Tongue (tissue), 3 donors: ENCODE measurements at places on chromosomes 1 and 21.

DNA sequence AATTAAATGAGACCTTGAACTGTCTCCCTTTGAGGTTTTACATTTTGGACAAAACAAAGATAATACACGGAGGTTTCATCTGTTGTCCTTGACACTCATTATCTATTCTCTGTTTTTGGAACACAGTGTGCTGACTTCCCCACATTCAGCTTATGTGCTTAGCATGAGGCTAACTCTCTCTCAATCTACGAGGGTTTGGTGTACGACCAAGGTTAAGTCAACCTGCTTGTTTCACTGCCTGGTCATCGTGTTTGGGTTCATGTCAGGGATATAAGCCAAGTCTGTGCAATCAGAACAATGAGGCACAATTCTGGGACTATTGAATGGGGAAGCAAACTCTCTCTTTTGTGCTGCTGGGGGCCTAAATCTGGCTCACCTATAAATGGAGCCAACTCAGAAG, 328.5 kb upstream of the USP25 start:
- DNase-seq, result no peak

DNA sequence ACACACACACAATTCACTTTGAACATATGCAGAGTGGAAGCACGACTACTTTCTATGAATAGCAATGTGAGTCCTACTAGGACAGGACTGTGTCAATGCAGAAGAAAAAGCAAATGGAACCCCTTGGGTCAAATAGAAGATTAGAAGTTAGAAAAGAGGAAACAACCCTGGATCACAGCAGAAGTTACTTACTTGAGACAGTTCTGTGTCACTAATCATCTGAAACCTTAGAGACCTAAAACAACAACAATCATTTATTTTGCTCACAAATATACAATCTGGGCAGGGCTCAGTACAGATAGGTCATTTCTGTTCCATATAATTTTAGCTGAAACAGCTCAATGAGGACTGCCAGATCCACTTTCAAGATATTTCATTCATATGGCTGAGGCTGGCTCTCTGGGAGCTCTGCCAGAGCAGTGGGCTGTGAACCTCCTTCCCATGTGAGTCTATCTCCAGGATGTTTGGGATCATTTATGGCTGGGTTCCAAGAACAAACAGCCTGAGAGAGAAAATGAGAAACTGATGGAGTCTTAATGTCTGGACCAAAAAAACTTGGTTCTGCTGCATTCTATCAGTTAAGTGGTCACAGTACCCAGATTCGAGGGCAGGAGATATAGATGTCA, 42.5 kb upstream of the IL10 start:
- peak; percentile 64 for DNase-seq

- peak; percentile 46 for DNase-seq
These were observed 4.8 kb upstream of the TLR5 start for GRCh38 chr1:223147873-223148272.

GRCh38 chr1:2300004-2300771, 72.1 kb downstream of the SKI start:
- peak; percentile 69 for DNase-seq

GRCh38 chr1:113917400-113918082, 11.6 kb upstream of the HIPK1 start:
- no peak for DNase-seq

DNA sequence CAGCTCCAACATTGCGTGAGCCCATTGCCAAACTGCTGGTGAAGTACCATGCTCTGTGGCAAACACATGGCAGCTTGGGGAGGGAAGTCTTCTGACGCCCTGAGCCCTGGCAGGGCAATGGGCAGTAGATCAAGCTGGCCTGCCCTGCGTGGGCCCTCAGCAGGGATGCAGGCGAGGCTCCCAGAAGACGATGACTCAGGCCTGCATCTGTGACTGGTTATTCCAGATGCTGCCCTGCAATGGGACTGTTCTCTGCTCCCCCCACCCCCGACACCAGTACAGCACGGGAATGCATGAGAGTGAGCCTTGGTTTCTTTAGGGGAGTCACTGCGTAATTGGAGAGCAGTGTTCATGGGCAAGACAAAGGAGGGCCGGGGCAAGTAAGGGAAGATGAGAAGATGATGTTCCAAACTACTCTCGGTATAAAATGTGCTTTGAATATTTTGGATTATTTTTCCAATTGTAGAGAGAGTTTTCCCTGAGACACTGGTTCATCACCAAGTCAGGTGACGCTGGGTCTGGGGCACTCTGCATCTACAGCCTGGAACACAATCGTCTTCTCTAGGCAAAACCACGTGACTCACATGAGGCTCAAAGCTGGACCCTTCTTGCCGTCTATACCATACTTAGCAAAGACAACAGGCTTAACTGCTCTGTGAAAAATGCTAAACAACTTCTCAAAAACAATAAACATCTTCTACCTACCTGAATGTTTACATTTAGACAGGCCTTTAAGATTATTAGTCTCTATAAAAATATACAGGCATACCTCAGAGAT, 9.0 kb upstream of the C1orf198 start:
- no peak for DNase-seq

- DNase-seq, result peak; percentile 92
These were observed at the start of gene UBE2G2 for GRCh38 chr21:44801468-44802395. Gene UBE2G2, minus strand, starts transcription at chr21:44801820. Its CDS starts 72 bp downstream, at chr21:44801748.

- DNase-seq, result no peak
These were observed 71.9 kb downstream of the NMNAT2 start for GRCh38 chr1:183346276-183346732.

DNA sequence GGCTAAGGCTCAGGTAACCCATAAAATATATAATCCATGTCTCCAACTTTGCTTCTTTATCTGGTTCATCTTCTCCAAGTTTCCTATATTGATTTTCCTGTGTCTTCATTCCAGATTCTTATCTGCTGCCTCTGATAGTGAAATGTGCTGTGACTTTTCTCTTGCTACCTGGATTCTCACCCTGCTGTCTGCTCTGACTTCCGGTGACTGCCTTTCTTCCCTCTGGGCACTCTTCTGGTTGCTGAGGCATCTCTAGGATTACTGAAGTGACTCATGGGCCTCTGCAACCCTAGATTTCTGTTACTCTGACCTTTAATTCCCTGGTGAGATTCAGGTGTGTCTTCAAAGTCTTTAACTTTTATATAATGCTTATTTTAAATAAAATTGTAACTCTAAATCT, 46.9 kb downstream of the GIPC2 start:
- DNase-seq, result no peak

- no peak for DNase-seq
These were observed 94.6 kb upstream of the CASZ1 start for GRCh38 chr1:10891091-10891490.

GRCh38 chr1:162233937-162234336, 142.7 kb downstream of the SPATA46 start:
- no peak for DNase-seq

DNA sequence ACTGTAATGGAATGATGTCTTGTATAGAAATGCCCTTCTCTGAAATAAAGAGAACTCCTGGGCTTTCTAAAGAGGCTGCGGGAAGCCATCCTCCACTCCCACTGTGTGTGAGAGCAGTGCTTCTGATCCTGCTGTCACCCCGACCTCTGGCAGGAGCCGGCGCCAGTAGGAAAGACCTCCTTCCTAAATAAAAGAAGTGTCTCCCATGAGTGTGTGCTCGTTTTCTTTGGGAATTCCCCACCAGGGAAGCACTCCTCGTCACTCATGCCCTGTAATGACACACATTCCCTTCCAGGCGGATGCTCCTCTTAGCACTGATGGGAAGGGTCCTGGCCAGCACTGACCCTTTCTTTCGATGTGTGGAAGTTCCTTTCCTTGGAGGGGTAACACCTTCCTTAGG, 20.1 kb downstream of the AGT start:
- DNase-seq, result no peak

DNA sequence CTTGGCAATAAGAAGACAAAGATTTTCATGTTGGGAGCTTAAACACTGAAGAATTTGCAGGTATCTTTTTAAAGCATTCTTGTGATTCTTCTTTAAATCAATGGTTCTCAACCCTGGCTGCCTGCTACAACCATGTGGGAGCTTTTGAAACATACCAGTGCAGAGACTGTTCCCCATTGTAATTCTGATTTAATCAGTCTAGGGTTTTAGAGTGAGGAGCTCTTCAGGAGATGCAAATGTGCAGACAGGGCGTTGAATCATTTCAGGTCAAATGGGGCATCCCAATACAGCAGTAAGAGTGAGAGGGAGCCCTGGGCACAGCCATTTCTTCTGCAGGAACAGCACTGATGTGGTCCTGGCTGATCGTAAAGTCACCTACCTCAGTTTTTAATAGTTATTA, 24.3 kb downstream of the KCNJ6 start:
- DNase-seq, result no peak

GRCh38 chr1:38563942-38564735, 295.4 kb downstream of the RRAGC start:
- DNase-seq, result no peak

DNA sequence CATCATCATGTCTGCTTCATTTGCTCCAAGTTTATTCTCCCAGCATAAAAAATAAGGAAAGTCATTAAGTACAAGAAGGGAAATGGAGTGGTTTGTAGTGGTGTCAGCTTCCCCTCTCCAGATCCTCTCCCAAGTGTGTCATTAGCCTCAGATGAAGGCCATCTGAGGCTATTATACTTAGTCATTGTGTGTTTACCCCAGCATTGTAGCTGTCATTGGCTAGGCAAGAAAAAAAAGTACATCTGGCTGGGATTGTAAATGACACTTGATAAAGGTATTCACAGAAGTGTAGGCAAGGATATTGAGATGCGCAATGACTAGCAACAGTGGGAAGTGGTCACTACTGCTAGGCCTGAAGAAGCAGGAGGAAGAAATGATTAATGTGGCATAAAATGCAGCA, 316.9 kb upstream of the SGIP1 start:
- no peak for DNase-seq

- DNase-seq, result no peak
These were observed 451.5 kb upstream of the ADAMTS5 start for GRCh38 chr21:27418346-27418745.

- no peak for DNase-seq
These were observed 211.9 kb upstream of the VAMP3 start for GRCh38 chr1:7558921-7559869.

- DNase-seq, result no peak
These were observed 32.0 kb upstream of the B3GALT5 start for GRCh38 chr21:39580744-39581143.

GRCh38 chr1:23169727-23170335, 1.2 kb upstream of the LUZP1 start:
- DNase-seq, result peak; percentile 59

DNA sequence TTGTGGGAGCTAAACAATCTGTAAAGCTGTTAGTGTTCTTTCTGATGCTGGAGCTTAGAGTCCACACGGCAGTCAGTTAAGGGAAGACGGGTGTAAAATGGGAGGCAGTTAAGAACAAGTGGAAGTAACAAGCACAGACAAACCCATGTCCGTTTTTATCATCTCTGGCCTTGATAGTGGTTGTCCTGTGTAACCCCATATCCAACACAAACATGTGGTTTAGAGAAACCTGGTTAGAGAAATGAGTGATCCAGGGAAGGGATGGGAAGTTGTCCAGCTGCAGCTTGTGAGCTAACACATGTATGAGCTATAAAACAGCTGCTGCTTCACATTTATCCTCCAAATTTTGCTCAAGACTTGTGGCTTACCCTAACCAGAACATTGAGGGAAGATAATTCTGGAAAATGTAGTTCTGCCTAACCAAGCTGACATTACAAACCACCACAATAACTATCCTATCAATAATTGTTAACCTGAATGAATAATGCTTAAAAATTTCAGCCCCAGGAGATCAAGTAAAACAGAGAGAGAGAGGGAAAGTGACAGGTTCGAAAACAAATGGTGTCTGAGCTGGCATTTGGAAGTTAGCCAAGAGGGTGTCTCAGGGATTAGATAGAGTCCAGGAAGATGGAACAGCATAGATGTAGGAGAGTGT, 10.6 kb upstream of the C1orf162 start:
- DNase-seq, result peak; percentile 80

DNA sequence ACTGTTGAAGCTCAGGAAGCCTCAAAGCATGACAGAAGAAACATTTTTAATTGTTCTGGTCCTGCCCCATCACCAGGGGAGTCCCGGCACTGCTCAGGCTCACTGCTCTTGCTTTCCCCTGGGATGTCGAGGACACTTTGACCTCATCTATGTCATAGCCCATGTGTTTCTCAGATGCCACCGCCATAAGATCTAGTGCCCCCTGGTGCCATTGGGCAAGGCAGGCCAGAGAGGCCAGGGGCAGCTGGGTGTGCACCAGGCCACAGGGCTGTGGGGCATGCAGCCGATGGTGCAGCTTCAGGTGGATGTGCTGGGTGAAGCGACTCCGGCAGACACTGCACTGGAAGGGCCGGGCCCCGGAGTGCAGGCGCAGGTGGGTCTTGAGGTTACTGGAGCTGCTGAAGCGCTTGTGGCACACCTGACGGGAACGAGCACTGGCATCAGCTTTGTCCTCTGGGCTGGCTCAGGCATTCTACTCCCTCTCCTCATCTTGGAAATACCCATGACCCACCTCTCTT, 7.7 kb upstream of the CRYBG2 start:
- DNase-seq, result no peak

- DNase-seq, result no peak
These were observed 85.5 kb upstream of the ATP1A1 start for GRCh38 chr1:116287341-116288200.

DNA sequence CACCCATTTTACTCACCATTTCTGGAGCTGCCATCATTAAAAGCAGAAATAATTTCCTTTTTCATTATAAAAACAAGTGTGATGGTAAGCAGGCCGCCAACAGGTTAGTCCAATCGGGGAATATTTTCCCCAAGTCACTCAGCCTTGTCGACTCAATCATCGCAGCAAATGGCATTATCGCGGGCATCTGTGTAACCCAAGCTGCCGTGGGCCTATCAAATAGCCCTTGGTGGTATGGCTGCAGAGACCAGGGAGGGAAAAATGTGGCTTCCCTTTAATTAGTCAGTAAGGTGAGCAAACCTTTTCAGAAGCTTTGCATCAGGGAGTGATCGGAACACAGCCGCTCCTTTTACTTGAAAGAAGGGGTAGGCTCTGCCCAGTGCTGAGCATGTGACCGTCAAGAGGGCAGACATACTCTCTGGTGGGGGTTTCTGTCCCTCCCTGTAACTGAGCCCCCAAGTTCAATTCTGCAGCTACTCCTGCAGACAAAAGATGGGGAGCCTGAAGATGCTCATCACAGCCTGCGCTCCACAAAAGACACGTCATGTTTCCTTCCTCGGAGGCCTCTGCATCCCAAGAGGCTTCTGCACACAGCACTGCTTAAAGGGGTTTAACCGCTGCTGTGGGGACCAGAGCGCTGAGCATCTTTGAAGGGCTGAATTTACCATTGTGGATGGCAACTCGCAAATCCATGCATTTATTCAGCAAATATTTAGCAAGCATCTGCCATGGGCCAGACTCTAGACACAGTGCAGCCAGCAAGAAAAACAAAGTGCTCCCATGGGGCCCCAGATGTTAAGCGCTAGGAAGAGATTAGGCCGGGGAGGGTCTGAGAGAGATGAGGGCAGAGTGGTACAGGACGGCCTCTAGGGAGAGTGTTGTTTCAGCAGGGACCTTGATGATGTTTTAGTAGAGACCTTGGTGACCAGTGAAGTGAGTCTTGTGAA, 1.2 kb upstream of the TMPRSS3 start:
- DNase-seq, result no peak

DNA sequence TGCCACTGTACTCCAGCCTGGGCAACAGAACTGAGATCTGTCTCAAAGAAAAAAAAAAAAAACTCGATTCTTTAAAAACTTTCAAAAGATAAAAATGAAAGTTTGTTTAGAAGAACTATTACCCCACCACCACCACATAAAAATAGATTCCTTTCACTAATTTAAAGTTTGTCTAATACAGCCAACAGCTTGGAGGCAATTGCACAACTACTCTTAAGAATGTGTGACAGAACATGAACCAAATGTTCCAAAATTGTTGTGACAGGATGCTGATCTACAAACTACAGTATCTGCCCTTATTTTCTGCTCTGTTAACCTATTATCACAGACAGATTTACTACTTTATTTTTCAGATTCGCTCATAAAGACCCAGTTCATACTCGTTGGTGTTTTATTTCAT, 5.5 kb upstream of the TGFBR3 start:
- no peak for DNase-seq
